ENCODE measurements at places on chromosomes 13 and 19.

- DNase-seq: peak; percentile 51
Observed at GRCh38 chr19:1468821-1469254, 10.2 kb downstream of the C19orf25 start.

GRCh38 chr19:35689836-35690235 is 14.5 kb upstream of the ZBTB32 start:
- peak; percentile 49 for DNase-seq

DNA sequence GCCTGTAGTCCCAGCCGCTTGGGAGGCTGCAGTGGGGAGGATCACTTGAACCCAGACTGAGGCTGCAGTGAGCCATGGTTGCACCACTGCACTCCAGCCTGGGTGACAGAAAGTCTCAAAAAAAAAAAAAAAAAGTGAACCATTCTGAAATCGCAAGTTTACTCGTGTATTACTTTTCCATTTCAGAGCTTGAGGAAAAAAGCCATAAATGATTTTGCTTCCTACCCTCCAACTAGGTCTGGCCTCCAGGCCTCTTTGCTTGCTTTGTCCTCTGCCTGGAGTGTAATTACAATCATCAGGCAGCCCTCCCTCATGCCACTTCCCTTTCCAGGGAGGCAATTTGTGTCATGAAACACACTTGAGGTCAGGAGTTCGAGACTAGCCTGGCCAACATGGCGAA is 8.5 kb downstream of the BLVRB start:
- DNase-seq: no peak

GRCh38 chr13:83890358-83890757 is 8.1 kb upstream of the SLITRK1 start:
- no peak for DNase-seq

- no peak for DNase-seq
Observed at GRCh38 chr13:101415358-101416174, 742 bp downstream of the NALCN start.

DNA sequence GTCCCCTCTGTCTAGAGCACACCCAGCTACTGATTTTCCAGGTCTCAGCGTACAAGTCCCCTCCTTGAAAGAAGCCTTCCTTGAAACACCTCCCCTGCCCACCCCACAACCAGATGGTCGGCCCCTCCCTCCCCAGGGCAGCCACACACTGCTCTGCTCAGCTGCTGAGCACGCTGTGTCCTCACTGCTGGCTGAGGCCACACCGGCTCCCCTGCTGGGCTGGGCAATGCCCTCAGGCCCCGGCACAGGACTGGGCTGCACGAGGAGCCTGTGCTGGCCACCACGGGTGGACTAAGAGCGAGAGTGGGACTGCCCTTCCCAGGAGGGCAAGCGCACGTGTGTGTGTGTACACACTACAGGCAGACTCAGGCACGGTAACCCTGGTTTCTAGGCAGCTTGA is 11.8 kb upstream of the RSPH6A start:
- no peak for DNase-seq
